ENCODE measurements at places on chromosomes 5 and 9. TPM values are rescaled to one million over a fixed set of nuclear protein-coding genes. Genes with fewer than 3 reads are reported as not detected.

The SPATA31E1 gene
- polyA plus RNA-seq, result 0.06 TPM

The PCDHGA4 gene
- polyA plus RNA-seq, result 1.4 TPM

The SH3PXD2B gene
- polyA plus RNA-seq, result 31.1 TPM

The FRRS1L gene
- 0.60 TPM for polyA plus RNA-seq

All from muscle of arm (tissue), 14 donors.